ENCODE measurements at places on chromosomes 12 and 14.

- DNase-seq = no peak
Observed at GRCh38 chr14:92626041-92626440, 112.5 kb downstream of the RIN3 start.

GRCh38 chr14:90294872-90295271, 36.9 kb downstream of the NRDE2 start:
- DNase-seq = no peak

DNA sequence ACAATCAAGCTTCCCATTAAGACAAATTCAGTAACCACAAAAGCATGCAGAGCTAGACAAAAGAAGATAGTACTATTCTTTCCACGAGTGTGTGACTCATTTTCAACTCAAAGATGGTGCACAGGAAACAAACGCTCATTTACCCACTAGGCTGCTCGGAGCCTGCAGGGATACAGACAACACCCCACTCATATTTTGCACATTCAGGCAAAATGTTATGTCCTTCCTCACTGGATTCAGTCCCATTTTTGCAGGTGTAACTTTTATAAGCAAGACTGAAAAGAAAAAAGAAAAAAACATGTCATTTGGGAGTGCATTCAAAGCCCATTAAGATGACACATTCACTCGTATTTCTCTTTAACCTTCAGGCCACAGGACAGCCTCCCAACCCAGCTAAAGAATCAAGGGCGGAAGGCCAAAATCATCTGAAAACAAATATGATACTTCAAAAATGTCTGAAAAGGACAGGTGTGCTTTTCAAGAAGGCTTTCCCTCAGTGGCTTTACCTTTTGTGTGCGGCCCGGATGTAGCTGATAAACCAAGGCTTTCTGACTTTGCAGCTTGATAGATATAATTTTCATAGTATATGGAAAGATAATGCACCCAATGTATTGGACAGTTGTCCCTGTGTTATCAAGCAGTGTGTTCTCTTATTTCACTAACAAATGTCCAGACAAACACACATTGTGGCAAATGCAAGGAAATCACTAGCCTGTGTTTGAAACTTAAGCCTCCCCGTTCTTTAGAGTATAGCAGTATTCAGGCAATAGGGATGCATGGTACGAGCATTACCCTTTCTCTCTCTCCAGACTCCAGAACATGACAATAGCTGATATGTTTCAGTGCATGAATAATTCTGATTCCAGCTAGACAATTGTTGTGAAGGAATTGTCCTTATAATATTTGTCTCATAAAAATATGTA, 147.8 kb upstream of the KRR1 start:
- DNase-seq = no peak

- DNase-seq = no peak
Observed at GRCh38 chr12:64335886-64336466, 54.6 kb downstream of the C12orf56 start.

- no peak for DNase-seq
Observed at GRCh38 chr12:39763890-39764169, 144.2 kb upstream of the ABCD2 start.

DNA sequence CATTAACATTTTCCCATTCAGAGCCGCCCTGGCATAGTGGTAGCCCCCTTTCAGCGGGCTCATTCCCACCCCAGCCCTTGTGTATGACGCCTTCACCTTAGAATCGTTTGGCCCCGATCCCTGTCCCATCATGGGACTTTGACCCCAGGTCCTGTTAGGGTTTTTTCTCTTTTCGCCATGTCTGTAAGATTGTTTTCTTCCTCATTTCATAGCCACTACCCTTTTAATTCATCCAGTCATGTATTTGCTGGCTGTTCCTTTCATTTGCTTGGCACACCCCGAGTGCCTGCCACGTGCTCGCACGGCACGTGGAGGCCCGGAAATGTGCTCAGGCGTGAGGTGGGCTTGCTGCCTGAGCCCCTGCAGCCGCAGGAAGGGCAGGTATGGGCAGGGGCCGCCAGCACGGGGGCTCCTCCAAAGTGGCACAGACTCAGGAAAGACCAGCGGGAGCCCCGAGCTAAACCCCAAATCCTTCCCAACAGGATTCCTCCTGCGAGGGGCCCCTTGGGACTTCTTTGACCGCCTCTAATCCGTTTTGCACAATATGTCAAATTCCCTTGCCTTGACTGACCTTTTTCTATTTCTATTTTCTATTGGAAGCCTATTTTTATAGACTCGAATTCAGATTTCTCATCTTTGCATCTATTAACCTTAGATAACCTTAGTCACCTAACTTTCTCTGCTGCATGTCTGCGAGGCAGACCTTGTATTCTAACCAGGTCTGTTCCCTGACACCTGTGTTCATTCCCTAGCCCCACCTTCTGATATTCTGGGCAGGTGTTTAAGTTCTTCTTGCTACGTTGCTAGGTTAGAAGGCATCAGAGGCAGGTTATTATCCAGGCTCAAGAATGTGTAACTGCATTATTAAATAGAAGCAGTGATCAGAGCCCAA, 114.8 kb downstream of the EML1 start:
- DNase-seq = no peak

- DNase-seq = peak; percentile 31
Observed at GRCh38 chr14:77375973-77376770, 722 bp downstream of the TMED8 start.

DNA sequence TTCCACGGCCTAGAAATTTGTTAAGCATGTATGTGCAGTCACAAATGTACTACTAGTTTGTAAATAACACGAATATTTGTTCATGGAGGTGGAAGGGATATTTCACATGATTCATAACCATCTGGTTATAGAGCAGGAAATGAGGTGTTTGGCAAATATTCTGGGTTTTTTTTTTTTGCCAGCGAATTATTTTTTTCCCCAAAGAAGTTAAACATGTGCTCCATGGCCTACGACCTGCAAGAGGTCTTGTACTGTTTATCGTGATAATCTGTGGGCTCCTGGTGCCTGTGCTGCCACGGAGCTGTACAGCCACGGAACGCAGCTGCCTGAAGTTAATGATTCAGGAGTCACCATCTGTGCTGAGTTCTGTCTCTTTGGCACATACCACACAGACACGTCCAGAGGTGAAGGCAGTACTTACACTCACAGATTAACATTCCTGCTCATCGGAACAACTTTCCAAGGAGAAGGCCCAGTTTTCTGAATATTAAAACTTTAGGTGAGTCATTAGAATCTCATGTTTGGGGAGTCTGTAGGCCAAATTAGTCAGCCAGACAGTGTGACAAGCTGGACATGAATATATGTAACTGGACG, 156.3 kb downstream of the TMX1 start:
- DNase-seq = no peak

DNA sequence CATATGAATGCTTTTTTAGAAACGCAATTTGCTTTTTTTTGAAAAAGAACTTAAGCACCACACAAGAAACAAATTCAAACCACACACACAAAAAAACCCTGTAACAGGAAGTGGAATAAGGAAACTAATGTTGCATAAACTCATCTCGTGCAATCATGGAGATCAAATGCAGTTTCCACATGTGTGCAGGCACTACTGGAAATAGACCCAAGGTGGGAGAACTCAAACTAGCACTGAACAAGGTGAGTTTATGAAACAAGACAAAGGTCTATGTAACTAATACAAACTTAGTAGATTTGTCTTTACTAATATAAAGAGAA, 17.5 kb downstream of the NIN start:
- no peak for DNase-seq

GRCh38 chr14:29999013-29999539, 71.4 kb upstream of the PRKD1 start:
- no peak for DNase-seq

DNA sequence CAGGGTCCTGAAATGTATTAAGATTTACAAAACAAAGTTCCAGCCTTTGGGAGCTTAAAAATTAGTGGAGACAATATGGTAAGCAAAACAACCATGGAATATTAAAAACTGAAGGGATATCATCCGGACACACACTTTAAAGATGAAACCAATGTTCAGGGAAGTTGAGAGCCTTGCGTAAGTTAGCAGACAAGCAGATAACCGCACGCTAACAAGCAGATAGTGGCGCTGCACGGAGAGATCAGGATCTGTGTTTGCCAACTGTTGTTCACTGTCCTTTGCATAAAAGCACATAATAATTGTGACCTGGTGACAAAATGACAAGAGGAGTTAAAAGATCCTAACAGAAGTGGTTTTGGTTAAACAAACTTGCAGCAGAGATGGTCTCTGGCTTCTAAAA, 14.3 kb upstream of the TMEM229B start:
- no peak for DNase-seq

- no peak for DNase-seq
Observed at GRCh38 chr12:18942669-18943068, 186.9 kb upstream of the PLEKHA5 start.

- no peak for DNase-seq
Observed at GRCh38 chr12:58465418-58465817, 454.9 kb downstream of the LRIG3 start.

- DNase-seq = no peak
Observed at GRCh38 chr14:77041881-77042545, 13.5 kb upstream of the IRF2BPL start.

DNA sequence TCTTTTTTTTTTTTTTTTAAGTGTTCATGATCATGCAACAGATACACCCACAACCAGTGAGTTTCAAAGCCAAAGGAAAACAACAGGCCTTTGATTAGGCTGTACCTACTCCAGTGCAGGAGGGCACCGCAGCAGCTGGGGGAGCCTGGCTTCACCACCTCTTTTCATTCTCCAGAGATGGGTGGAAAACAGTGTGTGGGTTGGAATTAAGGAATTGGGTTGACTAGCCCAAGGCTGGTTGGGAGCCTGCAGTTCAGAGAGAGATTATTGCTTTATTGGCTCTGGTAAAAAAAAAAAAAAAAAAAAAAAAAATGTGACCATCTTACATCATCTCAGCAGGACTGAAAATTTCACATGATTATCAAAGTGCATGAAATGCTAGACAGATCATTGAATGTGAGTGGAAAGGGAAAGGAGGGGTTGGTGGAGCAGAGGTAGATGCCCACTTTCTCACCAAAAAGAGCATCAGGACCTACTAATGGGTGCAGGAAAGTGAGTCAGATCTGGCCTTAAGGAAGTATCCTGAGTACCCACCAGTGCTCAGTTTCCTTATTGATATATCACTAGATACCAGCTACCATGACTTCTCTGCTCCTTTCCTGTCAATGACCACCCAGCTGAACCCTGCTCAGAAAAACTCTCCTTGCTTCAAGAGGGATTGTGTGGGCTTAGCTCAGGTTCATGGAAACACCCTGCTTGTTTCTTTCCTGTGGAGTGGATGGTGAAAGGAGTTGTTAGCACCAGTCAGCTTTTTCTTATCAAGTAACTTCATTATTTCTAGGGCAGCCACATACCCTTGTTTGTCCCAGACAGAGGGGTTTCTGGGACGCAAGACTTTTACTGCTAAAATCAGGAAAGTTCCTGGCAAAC, 54.8 kb upstream of the DYRK2 start:
- DNase-seq = no peak

- no peak for DNase-seq
Observed at GRCh38 chr12:128314611-128315010, 47.6 kb downstream of the TMEM132C start.

DNA sequence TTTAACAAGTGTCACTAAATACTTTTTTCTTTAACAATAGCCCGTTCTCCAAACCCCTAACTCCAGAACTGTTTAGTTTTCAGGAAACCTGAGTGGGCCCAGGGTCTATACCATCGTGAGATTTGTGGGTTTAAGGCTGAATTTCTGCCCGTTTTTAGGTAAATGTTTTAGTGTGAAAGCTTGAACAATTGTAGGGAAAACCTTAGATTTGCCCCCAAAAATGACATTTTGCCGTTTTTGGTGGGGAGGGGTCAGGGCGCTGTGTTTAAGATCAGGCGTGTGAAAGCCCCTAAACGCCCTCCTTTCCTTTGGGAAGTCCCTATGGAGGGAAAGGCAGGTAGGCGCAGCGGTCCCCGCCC, 320 bp upstream of the PRPF39 start:
- no peak for DNase-seq

DNA sequence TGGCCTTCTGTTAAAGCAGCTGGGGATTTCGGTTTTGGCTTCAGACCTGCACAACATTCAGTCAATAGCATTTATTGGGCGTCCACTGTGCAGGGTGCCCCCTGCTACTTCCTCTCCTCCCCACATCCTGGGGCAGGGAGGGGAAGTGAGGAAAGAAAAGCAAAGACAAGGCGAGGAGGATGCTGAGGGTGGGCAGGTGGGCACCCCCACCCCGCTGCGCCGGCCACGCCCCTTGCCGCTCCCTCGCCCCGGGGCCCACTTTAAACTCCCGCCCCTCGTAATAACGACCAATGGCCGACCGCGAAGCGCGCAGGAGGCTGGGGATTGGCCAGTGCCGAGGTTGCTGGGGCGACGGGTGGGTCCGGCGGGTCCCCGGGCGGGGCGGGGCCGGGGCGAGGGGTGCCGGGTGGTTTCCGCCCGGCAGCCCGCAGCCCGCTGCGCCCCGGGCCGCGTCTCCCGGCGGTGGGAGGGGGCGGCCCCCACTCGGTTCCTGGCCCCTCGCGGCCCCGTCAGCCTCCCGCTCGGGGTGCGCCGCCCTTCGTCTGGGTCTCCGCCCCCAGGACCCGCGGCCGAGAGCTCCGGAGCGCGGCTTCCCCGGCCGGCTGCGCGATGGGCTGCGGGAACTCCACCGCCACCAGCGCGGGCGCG, at the start of gene C12orf75:
Gene C12orf75, plus strand, starts transcription at position 409 of the 648 bp plus-strand sequence. Its CDS starts 201 bp downstream, at position 610.
- DNase-seq = peak; percentile 94

DNA sequence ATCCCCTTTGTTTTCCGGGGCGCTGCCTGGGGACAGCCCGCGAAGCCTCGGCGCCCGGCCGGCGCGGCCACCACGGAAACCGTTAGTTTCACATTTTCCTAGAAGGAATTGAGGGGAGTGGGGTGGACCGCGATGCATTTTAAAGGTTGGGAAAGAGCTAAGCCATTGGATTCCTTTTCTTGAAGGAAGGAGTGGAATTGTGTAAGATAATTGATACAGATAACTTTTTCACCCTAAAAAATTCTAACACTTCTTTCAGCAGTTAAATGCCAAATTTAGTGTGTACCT, 137.1 kb downstream of the MON2 start:
- DNase-seq = no peak

DNA sequence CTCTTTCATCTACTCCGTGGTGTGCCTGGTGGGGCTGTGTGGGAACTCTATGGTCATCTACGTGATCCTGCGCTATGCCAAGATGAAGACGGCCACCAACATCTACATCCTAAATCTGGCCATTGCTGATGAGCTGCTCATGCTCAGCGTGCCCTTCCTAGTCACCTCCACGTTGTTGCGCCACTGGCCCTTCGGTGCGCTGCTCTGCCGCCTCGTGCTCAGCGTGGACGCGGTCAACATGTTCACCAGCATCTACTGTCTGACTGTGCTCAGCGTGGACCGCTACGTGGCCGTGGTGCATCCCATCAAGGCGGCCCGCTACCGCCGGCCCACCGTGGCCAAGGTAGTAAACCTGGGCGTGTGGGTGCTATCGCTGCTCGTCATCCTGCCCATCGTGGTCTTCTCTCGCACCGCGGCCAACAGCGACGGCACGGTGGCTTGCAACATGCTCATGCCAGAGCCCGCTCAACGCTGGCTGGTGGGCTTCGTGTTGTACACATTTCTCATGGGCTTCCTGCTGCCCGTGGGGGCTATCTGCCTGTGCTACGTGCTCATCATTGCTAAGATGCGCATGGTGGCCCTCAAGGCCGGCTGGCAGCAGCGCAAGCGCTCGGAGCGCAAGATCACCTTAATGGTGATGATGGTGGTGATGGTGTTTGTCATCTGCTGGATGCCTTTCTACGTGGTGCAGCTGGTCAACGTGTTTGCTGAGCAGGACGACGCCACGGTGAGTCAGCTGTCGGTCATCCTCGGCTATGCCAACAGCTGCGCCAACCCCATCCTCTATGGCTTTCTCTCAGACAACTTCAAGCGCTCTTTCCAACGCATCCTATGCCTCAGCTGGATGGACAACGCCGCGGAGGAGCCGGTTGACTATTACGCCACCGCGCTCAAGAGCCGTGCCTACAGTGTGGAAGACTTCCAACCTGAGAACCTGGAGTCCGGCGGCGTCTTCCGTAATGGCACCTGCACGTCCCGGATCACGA, 2.2 kb downstream of the SSTR1 start:
- DNase-seq = no peak

Measured in GM10248 (cell line).